ENCODE measurements at places on chromosomes 1 and 21.

DNA sequence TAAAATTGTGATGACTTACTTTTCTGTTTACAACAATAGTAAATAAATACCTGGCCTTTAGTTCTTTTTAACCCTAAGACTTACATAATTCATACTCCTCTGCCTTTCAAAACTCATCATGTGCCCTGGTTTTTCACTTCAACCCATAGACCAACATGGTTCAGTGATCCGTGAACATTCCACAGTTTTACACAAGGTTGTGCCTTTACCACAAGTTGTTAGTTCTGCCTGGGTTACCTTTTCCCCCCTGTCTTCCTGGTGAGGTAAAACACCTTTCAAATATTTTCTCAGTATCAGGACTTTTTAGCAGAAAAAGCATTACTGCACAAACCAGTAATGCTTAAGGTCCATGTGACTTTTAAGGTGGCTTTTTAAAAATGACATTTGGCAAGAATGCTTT, 1466.4 kb downstream of the PLA2G4A start:
- no peak for DNase-seq

DNA sequence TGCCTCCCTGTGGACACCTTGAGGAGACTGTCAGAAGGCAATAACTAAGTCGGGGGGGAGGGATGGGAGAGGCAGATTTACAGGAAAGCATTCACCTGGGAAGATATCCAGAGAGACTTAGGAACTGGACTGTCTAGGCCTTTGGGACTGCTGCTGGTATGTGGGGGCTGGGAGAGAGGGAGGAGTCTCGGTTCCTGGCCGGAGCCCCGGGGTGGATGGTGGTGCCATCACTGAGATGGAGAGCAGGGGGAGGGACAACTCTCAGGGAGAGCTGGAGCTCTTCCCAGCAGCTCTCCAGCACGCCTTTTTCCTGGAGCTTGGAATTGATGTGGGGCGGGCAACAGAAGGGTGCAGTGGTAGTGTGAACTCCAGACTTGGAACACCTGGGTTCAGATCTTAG, 22.1 kb downstream of the PTPRF start:
- no peak for DNase-seq

DNA sequence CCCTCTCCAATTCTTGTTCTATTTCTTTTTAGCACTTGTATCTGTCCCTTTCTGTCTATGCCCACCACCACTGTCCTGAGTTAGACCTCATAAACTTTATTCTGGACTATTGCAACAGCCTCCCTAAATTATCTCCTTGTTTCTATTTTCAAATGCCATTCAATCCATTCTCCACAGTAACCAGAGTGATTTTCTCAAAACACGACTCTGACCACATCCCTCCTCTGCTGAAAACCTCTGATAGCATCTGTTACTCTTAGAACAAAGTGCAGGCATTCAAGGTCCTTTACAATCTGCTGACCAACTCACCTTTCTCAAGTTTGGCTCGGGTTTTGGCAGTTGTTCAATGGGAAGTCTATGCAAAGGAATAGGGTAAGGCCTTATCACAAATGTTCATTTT, 22.8 kb upstream of the GPX7 start:
- no peak for DNase-seq

DNA sequence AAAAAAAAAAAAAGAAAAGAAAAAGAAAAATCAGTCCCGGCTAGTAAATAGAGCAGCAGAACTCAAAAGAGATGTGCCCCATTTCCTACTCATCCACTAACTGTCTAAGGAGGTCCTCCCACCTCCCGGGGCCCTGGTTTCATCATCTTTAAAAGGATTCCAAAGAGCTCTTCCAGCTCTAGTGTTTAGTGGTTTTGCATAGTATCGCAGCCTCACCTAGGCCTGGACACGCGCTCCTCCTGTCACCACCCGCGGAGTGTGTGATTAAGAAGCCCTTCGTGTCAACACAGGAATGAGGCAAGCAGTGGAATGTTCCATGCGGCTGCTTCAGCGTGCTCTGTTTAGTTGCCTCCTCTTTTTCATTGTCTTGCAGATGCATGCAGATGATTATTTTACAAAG, 49.0 kb downstream of the LBR start:
- DNase-seq: peak; percentile 70

GRCh38 chr21:34826836-34827235, 158.0 kb downstream of the CLIC6 start:
- no peak for DNase-seq

DNA sequence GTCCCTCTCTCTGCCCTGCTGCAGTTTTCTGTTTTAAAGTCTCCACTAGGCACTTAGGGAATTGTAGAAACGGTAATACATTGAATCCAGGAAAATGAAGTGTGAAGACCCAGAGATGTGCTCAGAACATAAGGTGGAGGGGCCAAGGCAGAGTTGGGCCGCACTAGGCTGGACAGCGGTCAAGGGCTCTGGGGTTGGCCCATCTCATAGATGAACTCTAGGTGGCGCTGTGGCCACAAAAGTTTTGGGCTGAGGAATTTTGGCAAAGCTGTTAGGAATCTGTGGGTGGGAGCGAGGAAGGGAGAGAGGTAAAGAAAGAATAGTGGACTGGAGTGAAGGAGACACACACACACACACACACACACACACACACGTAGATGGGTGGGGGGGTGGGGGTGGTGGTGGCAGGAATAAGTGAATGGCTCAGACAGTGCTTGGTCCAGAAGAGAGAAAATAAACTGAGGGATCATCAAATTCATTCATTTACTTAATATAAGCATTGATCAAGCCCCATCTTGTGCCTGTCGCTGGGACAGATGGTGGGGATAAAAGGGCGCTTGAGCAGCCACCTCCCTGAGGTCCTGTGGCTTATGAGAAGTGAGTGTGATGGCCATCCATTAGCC, 258.5 kb downstream of the TRABD2B start:
- peak; percentile 76 for DNase-seq
